ENCODE measurements at places on chromosomes 4 and X. TPM values are rescaled to one million over a fixed set of nuclear protein-coding genes. Genes with fewer than 3 reads are reported as not detected.
A peak's percentile ranks its signal among the peaks of the same experiment; 100 is the strongest.

DNA sequence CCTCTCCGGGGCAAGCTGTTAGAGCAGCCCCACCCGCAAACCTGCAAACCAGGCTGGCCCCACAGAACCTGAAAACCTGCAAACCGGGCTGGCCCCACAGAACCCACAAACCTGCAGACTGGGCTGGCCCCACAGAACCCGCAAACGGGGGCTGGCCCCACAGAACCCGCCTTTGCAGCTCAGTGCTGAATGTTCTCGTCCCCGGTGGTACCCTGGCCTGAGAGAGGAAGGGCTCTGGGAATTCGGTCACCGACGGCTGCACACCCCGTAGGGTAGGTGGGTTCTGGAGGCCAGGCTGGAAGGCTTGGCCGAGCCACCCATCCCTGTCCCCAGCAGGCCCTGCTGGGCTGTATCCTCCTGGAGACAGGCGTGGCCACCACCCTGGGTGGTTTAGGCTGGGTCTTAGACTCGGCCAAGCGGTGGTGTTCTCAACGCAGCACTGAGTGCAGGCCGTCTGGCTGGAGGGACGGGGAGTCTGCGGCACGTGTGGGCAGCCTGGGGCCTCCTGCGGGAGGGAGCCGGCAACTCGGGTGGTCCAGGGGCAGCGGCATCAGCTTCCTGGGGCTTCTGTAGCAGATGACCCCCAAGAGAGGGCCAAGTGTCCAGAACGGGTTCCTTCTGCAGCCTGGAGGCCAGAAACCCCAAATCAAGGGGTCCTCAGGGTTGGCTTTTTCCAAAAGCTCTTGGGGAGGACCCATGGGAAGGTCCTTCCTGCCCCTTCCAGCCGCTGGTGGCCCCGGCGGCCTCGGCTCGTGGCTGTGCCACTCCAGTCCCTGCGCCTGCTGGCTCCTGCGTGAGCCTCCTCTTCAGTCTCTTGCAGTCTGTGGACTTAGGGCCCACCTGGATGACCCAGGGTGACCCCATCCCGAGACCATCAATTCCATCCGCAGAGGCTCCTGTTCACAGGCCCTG is 15.6 kb downstream of the DOK7 start:
- no peak for DNase-seq

DNA sequence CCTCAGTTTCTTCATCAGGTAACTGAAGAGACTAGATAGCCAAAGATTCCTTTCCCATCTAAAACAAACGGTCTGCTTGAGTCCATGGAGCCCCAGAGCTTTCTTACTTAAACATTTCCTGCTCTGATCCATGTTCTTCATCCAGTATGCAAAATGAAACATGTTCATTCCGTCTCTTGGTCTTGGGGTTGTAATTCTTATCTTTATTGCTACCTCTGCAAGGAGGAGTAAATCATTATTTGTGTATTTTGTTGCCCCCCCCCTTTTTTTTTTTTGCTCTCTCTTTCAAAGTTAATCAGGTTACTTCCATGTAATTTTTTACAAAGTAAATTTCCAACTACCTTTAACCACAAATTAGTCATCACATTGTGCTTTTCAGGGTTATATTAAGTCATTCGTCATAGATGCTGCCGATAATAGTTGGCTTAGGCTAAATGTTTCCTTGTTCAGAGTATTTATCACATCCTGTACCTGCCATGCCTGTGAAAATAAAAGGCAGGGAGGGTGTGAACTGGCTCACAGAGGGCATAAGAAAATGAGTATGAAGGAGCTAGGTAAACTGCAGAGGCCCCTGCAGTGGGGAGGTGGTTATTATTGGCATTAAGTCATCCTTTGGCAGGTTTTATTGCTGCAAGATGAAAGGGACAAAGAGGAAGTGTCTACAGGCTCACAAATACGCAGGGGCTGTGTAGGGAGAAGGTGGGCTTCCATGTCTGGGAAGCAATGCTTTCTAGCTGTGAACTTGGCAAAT is 76.7 kb upstream of the HS3ST1 start:
- DNase-seq, result no peak

- DNase-seq, result no peak
Observed at GRCh38 chr4:156084373-156084772, 130.7 kb upstream of the CTSO start.

- DNase-seq, result no peak
Observed at GRCh38 chr4:153246446-153247115, 42.3 kb downstream of the TRIM2 start.

DNA sequence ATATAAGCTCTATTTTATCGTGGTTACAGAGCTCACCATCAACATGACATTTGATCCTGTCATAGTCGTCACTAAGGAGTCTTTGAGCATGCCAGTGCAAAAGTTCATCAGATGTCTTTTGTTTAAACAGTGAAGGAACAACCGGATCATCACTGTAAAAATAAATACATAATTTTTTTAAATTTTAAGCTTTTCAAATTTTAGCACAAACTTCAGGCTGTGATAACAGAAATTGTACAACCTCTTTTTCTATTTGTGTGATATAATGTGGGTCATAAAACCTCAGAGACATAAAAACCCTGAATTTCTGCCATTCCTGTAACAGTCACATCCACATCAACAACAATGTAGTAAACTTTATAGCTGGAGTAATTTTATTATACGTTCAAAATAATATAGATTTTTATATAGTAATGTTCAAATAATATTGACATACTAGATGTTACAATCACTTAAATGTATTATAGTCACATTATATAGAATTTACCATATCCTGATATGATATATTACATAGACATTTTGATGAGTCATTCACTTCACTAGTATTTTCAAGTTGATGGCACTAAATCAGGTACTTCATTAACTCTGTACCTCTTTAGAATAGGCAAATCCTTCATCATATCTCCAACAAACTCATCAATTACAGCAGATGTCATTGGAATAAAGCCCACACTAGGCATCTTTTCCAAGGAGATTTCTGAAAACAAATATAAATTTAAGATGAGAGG is 47.7 kb downstream of the DDX60L start:
- no peak for DNase-seq

GRCh38 chr4:67701517-67701850 is 529 bp upstream of the UBA6 start:
- peak; percentile 4 for DNase-seq

- no peak for DNase-seq
Observed at GRCh38 chrX:15319075-15319474, 3.6 kb upstream of the ASB11 start.

DNA sequence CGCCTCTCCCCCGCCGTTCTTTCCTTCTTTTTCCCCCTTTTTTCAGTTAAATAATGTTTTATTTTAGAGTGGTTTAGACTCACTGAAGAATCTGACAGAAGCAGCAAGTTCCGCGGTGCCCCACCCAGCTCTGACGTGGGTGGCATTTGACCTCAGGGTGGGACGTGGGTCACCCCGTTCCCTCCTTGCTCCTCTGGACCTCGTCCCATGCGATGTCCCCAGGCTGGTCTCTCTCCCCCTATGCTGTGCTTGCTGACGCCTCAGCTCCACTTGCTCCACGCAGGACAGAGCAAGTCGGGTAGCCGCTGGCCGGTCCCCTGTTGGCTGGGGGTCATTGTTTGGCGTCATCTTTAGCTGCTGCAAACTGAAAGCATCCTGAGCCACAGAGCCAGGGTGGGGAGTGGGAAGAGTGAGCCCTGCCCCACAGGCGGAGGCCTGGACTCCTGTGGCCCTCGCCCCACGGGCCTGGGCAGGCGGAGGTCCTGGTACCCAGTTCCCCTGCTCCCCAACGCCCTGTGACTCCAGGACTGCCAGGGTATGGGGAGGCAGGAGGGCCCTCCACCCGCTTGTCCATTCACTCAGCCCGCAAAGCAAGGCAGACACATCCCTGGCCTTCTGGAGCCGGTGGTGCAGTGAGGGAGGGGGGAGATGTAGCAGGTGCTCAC is 30.8 kb downstream of the TRMT44 start:
- no peak for DNase-seq

GRCh38 chr4:49044270-49044669 is 58.2 kb downstream of the CWH43 start:
- no peak for DNase-seq

- no peak for DNase-seq
Observed at GRCh38 chrX:54825716-54826438, 18.3 kb downstream of the MAGED2 start.

DNA sequence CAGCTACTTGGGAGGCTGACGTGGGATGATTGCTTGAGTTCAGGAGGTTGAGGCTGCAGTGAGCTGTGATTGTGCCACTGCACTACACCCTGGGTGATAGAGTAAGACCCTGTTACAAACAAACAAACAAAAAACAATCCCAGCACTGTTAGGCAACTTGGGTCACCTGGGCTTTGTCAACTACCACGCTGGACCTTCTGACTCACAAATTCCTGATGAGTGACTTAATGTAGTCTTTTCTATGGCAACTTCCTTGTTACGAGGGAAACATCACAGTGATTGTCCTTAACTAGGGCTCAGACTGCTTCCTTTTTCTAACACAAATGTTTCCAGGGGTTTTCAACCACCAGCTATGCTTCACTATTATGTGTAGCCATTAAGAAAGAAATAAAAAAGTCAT is 128.8 kb upstream of the GPC4 start:
- DNase-seq, result no peak

DNA sequence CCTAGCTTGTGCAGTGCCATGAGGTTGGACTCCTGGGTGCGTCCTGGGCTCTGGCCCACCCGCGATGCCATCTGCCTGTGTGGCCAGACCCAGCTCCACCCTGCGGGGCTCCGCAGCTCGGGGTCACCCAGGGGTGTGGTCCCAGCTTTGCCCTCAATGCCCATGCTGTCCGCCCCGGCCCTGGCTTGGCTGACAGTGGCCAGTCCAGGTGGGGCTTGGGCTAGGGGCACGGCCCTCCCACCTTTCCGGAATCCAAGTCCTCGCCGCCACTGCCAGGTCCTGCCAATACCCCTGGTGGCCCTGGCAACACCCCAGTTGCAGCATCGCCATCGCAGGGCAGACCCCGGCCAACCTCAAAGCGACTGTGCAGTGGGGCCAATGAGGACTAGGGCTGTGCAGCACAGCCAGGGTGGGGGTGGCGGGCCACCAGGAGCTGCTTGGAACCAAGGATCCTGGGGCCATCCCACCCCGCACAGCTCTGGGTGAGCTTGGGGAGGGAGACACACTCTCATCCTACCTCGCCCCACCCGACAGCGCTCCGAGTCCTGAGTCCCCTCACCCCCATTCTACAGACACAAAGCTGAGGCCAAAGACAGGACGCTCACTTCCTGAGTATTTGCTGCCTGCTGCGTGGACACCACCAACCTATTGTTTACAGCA is 80.9 kb downstream of the ZNF718 start:
- DNase-seq, result no peak

GRCh38 chr4:119629142-119629471 is 503 bp upstream of the PDE5A start:
- DNase-seq, result no peak

- DNase-seq, result no peak
Observed at GRCh38 chr4:34269613-34270012, 1974.7 kb downstream of the ARAP2 start.

GRCh38 chr4:104625706-104626105 is 131.0 kb upstream of the CXXC4 start:
- no peak for DNase-seq

DNA sequence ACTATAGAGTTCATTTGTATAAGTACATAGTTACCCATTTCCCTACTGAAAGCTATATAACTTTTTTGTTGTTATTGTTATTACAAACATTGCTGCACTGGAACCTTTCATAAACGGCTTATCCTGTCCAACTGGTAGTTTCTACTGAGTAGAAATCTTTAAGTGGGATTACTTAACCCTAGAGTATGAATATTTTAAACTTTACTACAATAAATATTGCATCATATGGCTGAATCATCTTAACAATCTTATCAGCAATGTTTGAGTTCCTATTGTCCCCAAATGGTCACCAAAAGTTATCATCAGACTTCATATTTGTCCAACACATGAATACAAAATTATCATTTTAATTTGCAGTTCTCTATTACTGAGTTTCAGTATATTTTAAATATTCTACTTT is 40.5 kb downstream of the LCORL start:
- no peak for DNase-seq

DNA sequence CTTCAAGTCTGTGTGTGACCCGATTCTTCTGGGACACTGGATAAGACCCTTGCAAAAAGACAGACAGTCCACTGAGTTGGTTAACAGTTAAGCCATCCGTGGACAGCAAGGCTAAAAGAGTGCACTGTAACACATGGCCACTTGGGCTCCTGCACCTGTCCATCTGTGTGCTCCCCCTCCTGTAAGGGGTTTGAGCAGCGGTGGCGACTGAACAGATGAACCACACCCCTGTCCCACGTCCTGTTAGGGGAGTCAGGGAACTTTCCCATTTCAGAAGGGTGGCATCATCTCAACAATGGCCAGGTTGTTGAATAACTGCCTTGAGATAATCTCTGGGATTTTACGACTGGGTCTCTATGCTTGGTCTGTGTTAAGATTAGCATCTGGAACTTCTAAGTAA is 178.6 kb downstream of the GRXCR1 start:
- no peak for DNase-seq

APELA gene
- polyA plus RNA-seq, result 0.25 TPM

RHOXF1 gene
- polyA plus RNA-seq, result not detected

ZIC3 gene
- not detected for polyA plus RNA-seq

TIGD2 gene
- 5.7 TPM for polyA plus RNA-seq

ESX1 gene
- polyA plus RNA-seq, result not detected

UXT gene
- polyA plus RNA-seq, result 81.7 TPM

OTUD6A gene
- not detected for polyA plus RNA-seq

SPP1 gene
- 85.1 TPM for polyA plus RNA-seq

SCML2 gene
- polyA plus RNA-seq, result 6.1 TPM

OGT gene
- 145 TPM for polyA plus RNA-seq

STOX2 gene
- 5.4 TPM for polyA plus RNA-seq

UCP1 gene
- polyA plus RNA-seq, result not detected

TRAM1L1 gene
- polyA plus RNA-seq, result 4.4 TPM

CLDN2 gene
- polyA plus RNA-seq, result 0.75 TPM

POU3F4 gene
- not detected for polyA plus RNA-seq

Measured in forelimb muscle (tissue), 1 donor.